ENCODE measurements at places on chromosomes 12 and 14.

DNA sequence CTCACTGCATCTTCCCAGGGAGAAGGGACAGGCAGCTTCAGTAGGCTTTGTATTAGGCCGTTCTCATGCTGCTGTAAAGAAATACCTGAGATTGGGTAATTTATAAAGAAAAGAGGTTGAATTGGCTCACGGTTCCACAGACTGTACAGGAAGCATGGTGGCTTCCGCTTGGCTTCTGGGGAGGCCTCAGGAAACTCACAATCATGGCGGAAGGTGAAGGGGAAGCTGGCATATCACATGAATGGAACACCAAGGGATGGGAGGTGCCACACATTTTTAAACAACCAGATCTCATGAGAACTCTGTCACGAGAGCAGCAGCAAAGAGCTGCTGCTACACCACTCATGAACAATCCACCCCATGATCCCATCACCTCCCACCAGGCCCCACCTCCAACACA is 182.2 kb upstream of the SFSWAP start:
- no peak overlapping the region for H3K27ac ChIP-seq
- DNase-seq = no peak
- no peaks in the 10 kb centered on the region for H3K27me3 ChIP-seq
- H3K4me1 ChIP-seq = no peaks in the 10 kb centered on the region
- no peak overlapping the region for H3K4me3 ChIP-seq
- no peaks in the 10 kb centered on the region for H3K36me3 ChIP-seq

GRCh38 chr12:65685514-65685913 is 138.8 kb upstream of the HMGA2 start:
- H3K4me3 ChIP-seq = no peak overlapping the region
- no peak for DNase-seq
- no peaks in the 10 kb centered on the region for H3K4me1 ChIP-seq
- no peak overlapping the region for H3K27ac ChIP-seq

GRCh38 chr14:32121948-32122347 is 44.8 kb downstream of the ARHGAP5 start:
- H3K36me3 ChIP-seq = peaks cover 5% of the 10 kb centered on the region
- no peaks in the 10 kb centered on the region for H3K4me1 ChIP-seq
- no peak for DNase-seq

DNA sequence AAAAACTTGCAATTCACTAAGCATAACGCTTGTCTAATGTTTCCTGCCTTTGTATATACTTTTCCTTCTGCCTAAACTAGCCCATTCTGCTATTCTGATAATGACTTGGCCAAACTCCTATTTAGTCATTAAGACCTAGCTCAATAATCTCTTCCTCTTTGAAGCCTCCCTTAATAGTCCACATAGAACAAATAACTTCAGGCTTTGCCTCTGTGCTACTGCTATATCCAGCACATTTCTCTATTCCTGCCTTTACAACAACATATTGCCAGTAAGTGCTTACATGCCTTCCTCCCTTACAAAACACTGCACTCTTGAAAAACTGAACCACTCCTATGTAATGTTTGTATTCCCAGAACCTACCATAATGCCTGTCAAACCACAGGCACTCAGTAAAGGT is 13.8 kb downstream of the PRICKLE1 start:
- no peaks in the 10 kb centered on the region for H3K4me1 ChIP-seq
- H3K27me3 ChIP-seq = no peaks in the 10 kb centered on the region
- H3K4me3 ChIP-seq = no peak overlapping the region
- no peak overlapping the region for H3K27ac ChIP-seq

GRCh38 chr12:105107494-105108371 is at the start of gene WASHC4:
WASHC4 (plus strand) TSS chr12:105107731; CDS start chr12:105107801, 70 bp downstream.
- H3K36me3 ChIP-seq = peaks cover 3% of the 10 kb centered on the region
- H3K27me3 ChIP-seq = no peaks in the 10 kb centered on the region
- peak; percentile 98 for DNase-seq
- peak within 1 kb of the TSS; percentile 91 for H3K4me3 ChIP-seq

DNA sequence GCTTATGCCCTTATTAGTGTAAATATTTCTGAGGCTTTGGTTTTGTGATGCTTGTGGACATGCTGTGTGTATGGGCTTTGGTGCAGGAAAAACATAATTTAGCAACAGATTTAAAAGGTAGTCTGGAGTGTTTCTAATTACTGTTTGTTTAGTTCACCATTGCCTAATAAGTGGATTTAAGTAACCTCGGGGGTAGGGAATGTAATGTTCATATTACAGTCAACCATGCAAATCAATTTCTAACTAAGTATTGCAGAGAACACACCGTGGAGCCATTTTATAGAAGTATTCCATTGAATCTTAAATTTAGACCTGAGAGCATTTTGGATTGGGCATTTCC is 53.5 kb downstream of the ANO6 start:
- H3K27ac ChIP-seq = no peak overlapping the region
- no peak overlapping the region for H3K4me3 ChIP-seq
- no peak for DNase-seq

GRCh38 chr12:48356041-48356768 is 5.5 kb upstream of the ZNF641 start:
- H3K27ac ChIP-seq = no peak overlapping the region
- H3K4me3 ChIP-seq = no peak overlapping the region
- H3K36me3 ChIP-seq = no peaks in the 10 kb centered on the region

- H3K4me1 ChIP-seq = no peaks in the 10 kb centered on the region
- no peak overlapping the region for H3K27ac ChIP-seq
Measured at GRCh38 chr12:82757656-82758055, 71.0 kb downstream of the TMTC2 start.

GRCh38 chr14:95257521-95257920 is 62.2 kb downstream of the CLMN start:
- no peaks in the 10 kb centered on the region for H3K4me1 ChIP-seq
- no peaks in the 10 kb centered on the region for H3K36me3 ChIP-seq
- DNase-seq = no peak
- H3K4me3 ChIP-seq = no peak overlapping the region
- no peaks in the 10 kb centered on the region for H3K27me3 ChIP-seq
- no peak overlapping the region for H3K27ac ChIP-seq

DNA sequence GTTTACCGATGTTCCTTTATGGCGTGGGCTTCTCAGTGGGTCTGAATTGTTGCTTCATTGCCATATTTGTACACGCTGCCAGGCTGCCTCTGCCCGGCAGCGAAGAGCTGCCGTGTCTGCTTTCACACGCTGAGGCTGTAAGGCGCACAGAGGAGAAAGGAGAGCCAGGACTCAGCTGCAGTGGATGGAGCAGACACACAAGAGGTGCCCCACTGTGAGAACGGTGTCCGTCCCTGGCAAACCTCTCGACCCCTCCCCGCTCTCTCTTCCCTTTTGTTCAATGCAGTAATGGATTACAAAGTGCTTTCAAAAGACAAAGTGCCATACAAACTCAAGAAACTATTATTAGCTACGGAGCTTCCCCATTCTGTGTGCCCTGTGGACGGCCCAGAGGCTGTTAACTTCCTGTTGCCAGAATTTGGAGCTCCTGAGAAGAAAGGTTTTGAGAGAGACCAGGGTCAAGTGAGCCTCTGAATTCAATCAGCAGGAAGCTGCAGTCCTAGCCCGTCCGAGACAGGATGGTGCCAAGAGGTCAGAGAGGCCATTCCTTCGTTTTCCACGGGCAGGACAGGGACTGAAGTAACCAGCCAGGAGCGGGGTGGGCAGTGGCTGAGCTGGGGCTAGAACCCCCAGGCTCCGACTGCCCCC is 15.8 kb downstream of the CCND2 start:
- no peaks in the 10 kb centered on the region for H3K4me1 ChIP-seq
- H3K27ac ChIP-seq = no peak overlapping the region
- no peak overlapping the region for H3K4me3 ChIP-seq
- no peaks in the 10 kb centered on the region for H3K27me3 ChIP-seq
- H3K36me3 ChIP-seq = no peaks in the 10 kb centered on the region

- no peak overlapping the region for H3K4me3 ChIP-seq
- no peaks in the 10 kb centered on the region for H3K36me3 ChIP-seq
- DNase-seq = no peak
- H3K27ac ChIP-seq = no peak overlapping the region
Measured at GRCh38 chr12:44497044-44497443, 379.1 kb downstream of the NELL2 start.

- H3K36me3 ChIP-seq = no peaks in the 10 kb centered on the region
- no peaks in the 10 kb centered on the region for H3K27me3 ChIP-seq
- H3K27ac ChIP-seq = no peak overlapping the region
- no peak for DNase-seq
- H3K4me1 ChIP-seq = no peaks in the 10 kb centered on the region
Measured at GRCh38 chr14:29454026-29454693, 473.5 kb downstream of the PRKD1 start.

DNA sequence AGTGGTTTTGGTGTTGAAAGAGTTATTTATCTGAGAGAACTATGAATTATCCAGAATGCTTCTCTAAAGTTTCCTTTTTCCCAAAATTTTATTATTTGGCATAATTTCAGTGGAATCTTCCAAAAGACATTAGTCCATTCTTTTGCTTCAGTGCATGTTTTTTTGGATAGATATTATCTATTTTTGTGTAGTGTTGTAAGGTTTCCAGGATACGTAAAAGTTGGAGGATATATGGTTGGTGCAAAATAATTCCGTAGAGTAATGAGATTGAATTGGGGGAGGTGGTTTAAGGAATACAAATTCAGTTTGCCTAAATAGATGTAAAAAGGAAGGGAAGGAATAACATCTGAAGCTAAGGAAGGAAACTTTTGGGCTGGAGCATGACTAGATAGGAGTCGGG is 186.6 kb downstream of the RGS6 start:
- H3K4me1 ChIP-seq = no peaks in the 10 kb centered on the region
- H3K27ac ChIP-seq = no peak overlapping the region
- no peak for DNase-seq

DNA sequence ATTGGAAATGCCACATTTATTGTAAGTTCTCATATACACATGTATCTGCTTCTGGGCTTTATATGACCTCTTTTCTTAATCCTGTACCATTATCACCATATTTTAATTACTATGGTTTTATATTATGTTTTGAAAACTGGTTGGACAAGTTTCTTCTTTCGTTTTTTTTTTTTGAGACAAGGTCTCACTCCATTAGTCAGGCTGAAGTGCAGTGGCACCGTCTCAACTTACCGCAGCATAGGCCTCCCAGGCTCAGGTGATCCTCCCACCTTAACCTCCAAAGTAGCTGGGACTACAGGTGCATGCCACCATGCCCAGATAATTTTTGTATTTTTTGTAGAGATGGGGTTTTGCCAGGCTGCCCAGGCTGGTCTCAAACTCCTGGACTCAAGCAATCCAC is 44.6 kb downstream of the GALNT4 start:
- H3K4me3 ChIP-seq = no peak overlapping the region
- no peak overlapping the region for H3K27ac ChIP-seq
- peaks cover 9% of the 10 kb centered on the region for H3K4me1 ChIP-seq
- no peaks in the 10 kb centered on the region for H3K36me3 ChIP-seq
- DNase-seq = no peak

DNA sequence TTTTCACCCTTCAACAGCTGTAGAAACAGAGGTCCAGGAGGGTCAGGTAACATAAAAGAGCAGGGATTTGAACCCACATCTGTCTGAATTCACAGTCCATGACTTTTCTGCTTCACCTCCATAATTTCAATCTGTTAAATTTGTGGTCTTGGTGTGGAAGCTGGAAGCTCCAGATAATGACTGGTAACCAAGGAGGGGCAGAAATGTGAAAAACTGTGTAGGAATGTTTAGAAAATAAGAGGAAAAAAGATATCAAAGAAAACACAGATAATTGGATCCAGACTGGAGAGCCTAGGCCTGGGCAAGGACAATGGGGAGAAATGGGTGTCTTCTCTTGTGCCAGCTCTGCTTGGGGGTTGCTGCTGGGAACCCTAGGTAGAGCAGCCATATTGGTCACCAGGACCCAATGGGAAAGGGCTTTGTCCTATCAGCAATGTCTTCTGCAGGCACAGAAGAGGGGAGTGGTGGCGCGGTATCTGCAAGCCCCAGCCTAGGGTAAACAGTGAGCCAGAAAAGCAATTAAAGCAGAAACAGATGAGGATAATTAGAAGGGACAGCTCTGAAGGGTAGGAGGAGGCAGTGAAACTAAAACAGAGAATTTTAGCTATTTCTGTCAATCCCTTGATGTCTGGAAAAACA is 54.3 kb upstream of the CCDC91 start:
- no peak for DNase-seq
- no peaks in the 10 kb centered on the region for H3K4me1 ChIP-seq
- H3K4me3 ChIP-seq = no peak overlapping the region
- H3K27me3 ChIP-seq = no peaks in the 10 kb centered on the region
- no peak overlapping the region for H3K27ac ChIP-seq
- peaks cover 1% of the 10 kb centered on the region for H3K36me3 ChIP-seq

DNA sequence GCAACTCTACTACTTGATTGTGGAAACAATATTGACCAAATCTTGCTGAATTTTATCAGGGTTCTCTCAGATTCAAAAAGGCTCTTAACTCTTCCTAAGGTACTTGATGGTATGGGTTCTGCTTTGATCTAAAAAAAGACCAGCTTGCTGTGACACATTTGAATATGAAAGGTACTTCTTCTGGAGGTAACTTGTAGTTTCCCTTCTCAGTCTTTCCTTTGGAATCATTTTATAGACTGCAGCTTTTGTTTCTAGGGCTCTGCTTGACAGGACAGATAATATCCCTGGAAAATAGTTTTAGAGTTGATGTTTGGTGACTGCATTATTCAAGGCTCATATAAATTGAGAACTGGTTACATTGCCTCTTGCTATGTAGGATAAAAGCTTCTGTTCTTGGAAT is 251.9 kb downstream of the FUT8 start:
- H3K4me3 ChIP-seq = no peak overlapping the region
- H3K27ac ChIP-seq = no peak overlapping the region
- no peak for DNase-seq
- no peaks in the 10 kb centered on the region for H3K4me1 ChIP-seq
- H3K36me3 ChIP-seq = no peaks in the 10 kb centered on the region
- no peaks in the 10 kb centered on the region for H3K27me3 ChIP-seq

Data from right lobe of liver (tissue), 6 donors.